ENCODE measurements at places on chromosomes 16 and 17.

GRCh38 chr17:49985310-49985990 lies 9.6 kb downstream of the DLX3 start:
- no peak for DNase-seq

DNA sequence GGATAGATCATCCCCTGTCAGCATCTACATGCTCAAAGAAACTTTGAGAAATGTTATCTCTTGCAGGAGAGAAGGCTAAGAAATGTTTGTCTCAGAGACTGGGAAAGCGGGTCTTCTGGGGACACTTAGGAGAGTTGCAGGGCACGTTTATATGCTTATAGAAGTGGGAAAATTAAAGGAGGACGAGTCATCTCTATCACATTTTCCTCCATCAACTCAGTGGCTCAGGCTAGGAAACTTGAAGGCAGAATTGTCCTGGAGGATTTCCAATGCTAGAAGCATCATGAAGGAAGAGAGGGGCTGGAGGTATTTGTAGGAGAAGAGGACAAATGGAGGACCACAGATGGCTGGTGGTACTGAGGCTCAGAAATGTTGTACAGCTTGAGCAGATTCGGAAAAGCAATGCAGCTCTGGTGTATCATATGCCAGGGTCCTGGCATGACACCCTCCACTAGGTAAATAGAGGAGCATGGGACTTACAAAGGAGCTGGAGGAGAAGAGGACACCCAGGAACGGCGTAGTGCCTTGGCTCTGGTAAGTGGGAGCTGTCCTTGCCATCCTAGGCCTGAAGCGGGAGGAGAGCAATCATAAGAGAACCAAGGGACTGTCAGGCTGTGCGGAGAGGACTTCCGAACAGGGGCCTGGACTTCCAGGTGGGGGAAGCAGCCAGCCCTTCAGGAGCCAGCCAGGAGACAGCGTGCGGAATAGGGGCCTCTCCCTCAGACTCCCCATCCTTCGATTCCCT lies 4.5 kb upstream of the HS3ST3B1 start:
- no peak for DNase-seq

- DNase-seq = no peak
These were observed 69.8 kb downstream of the TMEM100 start for GRCh38 chr17:55652825-55653224.

DNA sequence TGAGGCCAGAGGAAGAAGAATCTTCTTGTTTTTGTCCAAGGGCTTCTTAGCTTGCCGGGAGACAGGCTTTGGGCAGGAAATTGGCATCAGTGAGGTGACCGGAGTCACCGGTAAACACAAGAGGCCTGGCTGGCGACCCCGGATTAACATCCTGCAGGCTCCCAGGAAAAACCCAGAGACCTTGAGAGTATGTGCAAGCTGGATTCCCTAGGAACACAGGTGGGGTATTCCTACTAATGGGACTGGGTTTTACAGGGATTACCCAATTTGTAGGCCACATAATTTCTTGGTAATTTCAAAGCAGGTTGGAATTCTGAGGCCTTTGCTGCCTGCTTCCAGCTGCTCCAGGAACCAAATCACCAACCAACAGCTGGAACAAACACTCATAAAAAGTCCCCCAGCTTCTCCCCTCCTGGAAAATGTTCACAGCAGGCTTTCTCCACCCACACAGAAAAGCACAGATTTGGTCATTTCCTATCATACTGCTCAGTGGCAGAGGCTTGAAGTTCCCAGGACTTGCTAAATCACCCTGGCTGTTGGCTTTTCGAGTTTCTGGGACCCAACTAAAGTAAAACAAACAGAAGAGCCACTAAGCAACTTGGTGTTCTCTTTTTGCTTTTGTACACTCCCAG lies 258.8 kb downstream of the IRF8 start:
- no peak for DNase-seq

GRCh38 chr17:13594762-13595598 lies 6.7 kb downstream of the HS3ST3A1 start:
- DNase-seq = peak; percentile 69

DNA sequence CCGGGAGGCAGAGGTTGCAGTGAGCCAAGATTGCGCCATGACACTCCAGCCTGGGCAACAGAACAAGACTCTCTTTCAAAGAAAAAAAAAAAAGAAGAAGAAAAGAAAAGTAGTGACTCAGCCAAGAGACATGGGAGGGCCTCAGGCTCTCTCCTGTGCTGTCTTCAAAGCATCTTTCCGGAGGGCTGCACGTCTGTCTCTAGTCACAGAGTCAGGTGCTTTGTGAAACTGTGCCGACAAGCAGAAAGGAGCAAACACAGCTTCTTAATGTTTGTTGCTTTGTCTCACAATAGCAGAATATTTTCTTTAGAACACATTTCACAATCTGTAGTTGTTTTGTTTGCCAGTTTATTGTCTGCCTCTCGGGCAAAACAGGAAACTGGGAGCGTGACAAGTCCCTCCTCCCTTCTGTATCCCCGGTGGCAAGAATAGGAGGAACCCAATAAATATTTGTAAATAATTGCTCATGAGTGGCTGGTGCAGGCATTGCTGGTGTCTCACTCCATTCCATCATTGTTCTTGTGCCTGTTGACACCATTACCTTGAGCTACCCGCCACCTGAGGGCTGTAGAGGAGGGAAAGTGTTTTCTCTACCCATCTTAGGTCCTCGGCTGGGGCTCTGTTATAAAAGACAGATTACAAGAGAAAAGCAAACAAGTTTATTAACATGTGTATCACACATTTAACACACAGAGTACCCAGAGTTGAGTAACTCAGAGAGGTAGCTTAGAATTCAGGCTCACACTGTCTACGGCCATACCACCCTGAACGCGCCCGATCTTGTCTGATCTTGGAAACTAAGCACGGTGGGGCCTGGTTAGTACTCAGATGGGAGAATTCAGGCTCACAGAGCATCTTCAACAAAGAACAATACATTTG lies 5.5 kb downstream of the GAST start:
- no peak for DNase-seq

GRCh38 chr17:62666061-62666800 lies 38.8 kb downstream of the MRC2 start:
- DNase-seq = no peak

DNA sequence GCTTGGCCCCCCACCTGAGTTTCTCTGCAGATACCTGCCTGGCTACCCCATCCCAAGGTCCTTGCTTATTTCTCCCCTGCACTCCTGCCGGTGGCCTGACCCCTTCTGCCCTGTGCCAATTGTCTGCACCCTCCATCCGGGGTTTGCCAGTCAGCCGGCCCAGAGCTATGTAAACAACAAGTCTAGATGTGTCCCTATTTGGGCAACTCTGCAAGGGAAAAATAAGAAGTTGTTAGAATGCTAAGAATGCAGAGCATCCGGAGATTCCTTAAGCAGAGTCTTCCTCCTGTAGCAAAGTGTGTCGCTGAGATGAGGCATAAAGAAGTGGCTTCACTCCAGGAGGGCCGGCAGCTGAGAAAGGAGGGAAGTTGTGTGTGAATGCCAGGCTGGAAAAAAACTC lies 46.6 kb downstream of the RGS9 start:
- no peak for DNase-seq

DNA sequence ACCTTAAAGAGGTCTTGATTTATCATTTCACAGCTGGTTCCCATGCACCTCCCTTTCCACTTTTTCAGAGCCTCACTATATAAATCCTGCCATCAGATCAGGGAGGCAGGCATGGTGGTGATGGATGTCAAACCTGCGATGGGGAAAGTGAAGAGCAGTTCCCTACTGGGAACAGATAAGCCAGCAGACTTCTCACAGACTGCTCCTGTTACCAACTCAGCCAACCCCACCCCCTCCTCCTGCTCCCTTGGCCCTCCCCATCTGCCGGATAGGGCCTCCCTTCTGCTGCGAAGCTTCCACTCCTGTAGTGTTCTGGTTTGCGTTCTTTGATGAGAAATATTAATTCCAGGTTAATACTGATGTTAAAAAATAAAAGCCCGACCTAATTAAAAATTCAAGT lies 232.1 kb downstream of the STX8 start:
- no peak for DNase-seq

DNA sequence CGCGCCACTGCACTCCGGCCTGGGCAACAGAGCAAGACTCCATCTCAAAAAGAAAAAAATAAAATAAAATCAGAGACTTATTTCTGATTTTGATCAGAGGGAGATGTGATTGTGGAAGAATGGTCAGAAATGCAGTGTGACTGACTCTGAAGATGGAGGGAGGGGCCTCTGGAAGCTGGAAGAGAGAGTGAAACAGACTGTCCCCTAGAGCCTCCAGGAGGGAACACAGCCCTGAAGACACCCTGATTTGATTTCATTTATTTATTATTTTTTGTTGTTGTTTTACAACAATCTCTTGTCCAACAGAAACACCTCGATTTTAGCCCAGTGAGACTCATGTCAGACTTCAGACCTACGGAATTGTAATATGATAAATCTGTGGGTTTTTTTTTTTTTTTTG lies 26.1 kb downstream of the BCL7C start:
- no peak for DNase-seq

DNA sequence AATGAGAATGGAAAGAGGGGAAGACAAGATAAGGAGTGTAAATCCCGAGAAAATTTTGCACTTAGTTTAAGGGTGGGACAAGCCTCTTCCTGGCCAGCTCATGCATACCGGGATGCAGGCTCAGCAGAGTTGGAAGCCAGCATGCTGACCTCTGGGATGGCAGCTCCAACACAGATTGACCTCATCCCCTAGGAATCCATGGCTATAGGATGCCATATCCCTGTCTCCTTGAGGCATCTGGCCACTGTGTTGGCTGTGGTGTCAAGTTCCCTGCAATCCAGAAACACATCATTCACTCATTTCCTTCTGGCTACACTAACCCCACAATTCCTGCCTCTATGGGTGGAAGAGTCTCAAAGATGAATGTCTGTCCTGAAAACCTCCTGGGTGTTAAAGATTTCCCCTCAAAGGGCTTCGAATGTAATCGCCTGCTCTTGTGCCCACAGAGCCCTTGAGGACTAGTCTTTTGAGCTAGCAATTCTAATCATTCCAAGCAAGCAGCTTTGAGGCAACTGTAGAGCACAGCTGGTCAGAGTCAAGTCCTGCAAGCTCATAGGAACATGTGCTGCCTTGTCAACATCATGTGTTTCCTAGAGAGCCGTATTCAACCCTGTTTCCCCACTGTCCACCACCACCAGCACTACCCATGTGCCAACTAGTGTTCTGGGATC lies 141.4 kb downstream of the PMP22 start:
- DNase-seq = no peak

DNA sequence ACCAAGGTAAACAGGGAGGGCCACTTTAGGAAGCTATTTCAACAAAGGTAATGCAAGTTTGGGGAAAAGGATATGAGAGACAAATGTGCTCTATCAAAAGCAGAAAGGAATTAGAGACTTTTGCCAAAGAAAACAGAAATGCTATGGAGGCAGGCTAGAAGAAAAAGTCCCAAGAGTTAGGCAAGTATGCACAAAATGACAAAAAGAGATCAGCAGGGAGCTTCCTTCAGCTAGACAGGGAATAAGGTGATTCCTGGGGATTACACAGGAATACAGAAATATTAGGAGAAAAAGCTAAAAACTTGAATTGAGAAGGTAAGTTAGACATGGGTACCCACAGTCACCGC lies 2.4 kb downstream of the FXR2 start:
- DNase-seq = no peak

- no peak for DNase-seq
These were observed 5.0 kb downstream of the CA4 start for GRCh38 chr17:60154616-60155426.

DNA sequence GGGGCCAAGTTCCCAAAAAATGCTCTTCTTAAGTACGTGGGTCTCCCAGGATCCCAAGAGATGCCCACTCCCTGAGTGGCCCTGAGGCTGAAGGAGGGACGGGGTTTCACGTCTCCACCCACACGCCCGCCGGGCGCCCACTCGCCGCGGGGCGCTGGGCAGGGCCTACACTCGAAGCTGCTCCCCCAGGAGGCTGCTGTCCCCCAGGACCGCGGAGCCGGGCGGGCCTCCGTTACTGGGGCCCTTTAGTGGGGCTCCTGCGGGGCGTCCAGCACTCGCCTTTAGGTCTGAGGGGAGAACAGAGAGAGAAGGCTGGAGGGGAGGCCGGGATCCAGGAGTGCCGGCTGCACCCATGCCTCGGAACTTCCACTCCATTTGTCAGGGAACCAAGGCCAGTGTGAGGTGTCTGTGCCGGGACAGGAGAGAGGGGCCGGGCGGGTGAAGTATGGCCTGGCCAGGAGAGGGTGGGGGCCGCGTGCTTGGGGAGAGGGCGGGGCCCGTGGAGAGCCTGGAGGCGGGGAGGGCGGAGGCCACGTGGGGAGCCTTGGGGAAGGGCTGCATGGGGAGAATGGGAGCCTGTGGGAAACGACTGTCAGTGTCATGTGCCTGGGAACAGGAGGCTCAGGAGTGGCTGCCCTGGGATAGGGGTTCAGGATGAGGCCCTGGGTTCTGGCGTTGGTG lies 18.8 kb downstream of the NUBP1 start:
- no peak for DNase-seq
